T-cell (primary cell): ENCODE measurements at places on chromosomes 5 and 9. TPM values are rescaled to one million over a fixed set of nuclear protein-coding genes. Genes with fewer than 3 reads are reported as not detected.

Gene INIP
- total RNA-seq: 14.4 TPM

Gene CRAT
- 17.5 TPM for total RNA-seq

DNA sequence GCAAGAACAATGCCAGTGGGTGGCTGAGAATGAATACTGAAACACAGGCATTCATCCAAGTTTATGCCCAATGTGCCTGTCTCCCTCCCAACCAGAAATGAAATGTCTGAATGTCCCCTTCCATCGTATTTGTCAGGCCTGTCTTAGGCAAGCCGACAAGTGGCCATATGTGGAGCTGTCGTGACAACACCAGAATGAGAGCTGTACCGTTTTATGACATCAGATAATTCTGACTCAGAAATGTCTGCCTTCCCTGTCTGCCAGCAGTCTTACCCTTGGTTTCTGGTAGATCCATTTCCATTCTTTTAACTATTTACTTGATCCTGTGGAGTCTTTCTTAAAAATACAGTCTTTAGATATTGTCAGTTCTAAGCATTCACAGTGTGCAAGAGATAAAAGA, 211.8 kb downstream of the NR3C1 start:
- no peaks in the 10 kb centered on the region for H3K4me1 ChIP-seq
- no peak overlapping the region for H3K27ac ChIP-seq
- no peak for DNase-seq
- H3K4me3 ChIP-seq: no peak overlapping the region

Gene BHMT
- total RNA-seq: 0.76 TPM

Gene ZNF462
- total RNA-seq: 1.1 TPM

GRCh38 chr9:86945728-86946200, 1.5 kb downstream of the GAS1 start:
- peaks cover 21% of the 10 kb centered on the region for H3K4me1 ChIP-seq
- no peak overlapping the region for H3K27ac ChIP-seq
- H3K27me3 ChIP-seq: peaks cover 18% of the 10 kb centered on the region
- no peaks in the 10 kb centered on the region for H3K36me3 ChIP-seq

Gene CAPSL
- not detected for total RNA-seq
